ENCODE measurements at places on chromosomes 5 and 9.

DNA sequence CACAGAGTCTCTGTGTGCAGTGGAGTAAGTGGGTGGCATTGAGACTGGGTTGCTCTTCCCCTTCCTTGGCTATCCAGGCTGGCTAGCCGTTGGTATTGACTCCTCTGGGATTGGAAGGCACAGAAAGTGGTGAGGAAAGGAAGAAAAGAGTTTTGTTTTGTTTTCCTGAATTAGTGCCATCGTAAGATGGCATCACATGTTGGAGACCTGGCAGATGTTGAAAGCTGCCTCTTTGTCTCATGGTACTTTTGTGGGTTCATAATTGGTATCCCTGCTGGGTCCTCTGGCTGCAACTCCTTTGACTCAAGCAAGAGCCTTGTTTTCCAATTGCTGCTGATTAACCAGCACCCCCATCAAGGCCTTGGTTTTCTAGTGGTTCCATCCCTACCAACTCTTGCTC, 293.8 kb downstream of the PDE4D start:
- no peak for DNase-seq

GRCh38 chr5:59038798-59039295, 456.0 kb downstream of the RAB3C start:
- no peak for DNase-seq

DNA sequence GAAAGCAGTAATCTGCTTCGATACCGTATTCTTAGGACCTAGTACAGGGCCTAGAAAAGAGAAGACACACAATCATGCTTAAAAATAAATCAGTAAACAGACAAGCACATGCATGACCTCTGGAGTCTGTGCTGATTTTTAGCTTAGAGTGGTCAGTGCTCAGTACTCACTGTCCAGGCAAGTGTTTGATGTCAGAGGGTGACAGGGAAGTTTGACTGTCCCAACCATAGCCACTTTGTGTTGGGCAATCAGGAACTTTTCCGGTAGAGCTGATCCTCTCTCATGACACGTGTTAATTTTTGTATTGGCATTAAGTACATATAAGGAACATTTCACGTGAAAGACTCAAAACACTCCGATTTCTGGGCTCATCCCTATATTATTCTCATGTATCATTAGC, 464.7 kb upstream of the KLF4 start:
- no peak for DNase-seq

- DNase-seq: peak; percentile 18
Observed at GRCh38 chr5:39226100-39226451, 6.7 kb upstream of the FYB1 start.

GRCh38 chr5:167840527-167841130, 450.8 kb upstream of the WWC1 start:
- no peak for DNase-seq

All from dermis blood vessel endothelial cell (primary cell).